Amygdala (tissue), 56 donors: ENCODE measurements at places on chromosomes 7 and 10.

DNA sequence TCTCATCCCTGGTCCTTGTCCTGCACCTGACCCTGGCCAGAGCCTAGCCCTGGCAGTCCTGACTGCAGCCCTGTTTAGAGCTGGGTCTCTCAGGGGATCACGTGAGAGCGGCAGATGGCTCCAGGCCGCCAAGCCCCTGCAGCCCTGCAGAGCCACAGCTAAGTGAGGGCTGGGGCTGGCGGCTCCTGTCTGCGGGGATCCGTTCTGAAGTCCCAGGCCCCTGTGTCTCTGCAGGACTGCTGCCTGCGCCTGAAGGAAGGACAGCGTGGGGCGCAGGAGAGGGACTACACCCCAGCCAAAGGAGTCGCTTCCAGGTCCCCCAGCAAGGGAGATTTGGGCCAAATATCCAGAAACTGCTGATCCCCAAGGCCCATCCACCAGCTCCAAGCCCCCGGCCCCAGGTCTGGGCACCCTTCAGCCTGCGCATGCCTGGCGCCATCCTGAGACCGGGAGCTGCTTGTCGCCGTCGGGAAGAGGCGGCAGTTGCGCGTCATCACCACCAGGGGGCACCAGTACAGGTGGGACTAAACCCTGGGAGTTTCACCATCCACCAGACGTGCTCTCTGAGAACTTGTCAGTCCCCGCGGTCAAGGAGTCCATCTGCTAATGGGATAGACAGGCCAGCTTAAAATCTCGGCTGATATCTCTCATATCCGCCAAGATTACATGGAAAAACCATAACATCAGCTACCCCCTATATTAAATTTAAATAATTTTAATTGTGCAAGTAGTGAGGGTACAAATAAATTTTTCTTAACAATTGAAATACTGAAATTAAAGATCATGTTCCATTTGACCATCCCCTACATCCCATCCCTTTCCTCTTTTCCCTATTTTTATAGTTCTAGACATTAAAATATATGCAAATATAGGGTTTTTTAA is 25.1 kb upstream of the GHRHR start:
- peak; percentile 62 for DNase-seq

- no peak for DNase-seq
Measured at GRCh38 chr7:149790146-149790548, 16.8 kb upstream of the ZNF467 start.

DNA sequence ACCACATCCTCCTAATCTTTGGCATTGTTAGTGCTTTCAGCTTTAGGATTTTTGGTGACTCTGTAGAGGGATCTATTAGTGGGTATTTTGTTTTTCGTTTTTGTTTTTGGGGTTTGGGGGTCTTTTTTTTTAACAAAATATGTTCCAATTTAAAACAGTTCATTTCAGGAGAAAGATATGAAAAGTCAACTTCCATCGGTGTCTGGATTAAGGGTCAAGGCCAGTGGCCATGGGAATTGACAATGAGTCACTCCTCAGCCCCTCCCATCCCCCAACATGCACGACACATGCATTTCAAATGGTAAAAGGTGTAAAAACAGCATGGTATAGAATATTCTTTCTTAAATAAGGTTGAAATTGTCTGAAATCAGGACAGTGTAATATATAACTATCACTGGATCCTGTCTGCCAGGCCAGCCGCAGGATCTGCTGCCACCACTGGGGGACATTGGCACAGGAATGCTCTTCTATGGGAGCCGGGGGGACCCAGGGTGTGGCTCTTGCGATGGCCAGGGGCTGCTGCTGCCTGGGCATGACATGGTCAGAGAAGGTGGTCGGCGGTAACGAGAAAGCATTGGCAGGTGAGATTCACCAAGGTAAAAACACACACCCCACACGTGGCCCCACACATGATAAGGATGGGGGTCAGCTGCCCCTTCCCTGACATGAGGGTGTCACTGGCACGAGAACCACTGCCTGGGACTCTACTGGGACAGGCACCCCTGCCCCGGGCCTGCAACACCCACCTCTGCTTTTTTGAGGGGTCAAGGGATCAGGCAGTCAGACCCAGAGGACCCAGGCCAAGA is 126.2 kb upstream of the KCTD7 start:
- no peak for DNase-seq

- DNase-seq: no peak
Measured at GRCh38 chr7:91267171-91267955, 3.1 kb downstream of the FZD1 start.

GRCh38 chr10:99484626-99485581 is 47.8 kb upstream of the NKX2-3 start:
- DNase-seq: no peak

- no peak for DNase-seq
Measured at GRCh38 chr7:2953099-2953498, 90.6 kb downstream of the CARD11 start.

GRCh38 chr7:45687185-45687560 is 113.0 kb downstream of the ADCY1 start:
- DNase-seq: no peak

DNA sequence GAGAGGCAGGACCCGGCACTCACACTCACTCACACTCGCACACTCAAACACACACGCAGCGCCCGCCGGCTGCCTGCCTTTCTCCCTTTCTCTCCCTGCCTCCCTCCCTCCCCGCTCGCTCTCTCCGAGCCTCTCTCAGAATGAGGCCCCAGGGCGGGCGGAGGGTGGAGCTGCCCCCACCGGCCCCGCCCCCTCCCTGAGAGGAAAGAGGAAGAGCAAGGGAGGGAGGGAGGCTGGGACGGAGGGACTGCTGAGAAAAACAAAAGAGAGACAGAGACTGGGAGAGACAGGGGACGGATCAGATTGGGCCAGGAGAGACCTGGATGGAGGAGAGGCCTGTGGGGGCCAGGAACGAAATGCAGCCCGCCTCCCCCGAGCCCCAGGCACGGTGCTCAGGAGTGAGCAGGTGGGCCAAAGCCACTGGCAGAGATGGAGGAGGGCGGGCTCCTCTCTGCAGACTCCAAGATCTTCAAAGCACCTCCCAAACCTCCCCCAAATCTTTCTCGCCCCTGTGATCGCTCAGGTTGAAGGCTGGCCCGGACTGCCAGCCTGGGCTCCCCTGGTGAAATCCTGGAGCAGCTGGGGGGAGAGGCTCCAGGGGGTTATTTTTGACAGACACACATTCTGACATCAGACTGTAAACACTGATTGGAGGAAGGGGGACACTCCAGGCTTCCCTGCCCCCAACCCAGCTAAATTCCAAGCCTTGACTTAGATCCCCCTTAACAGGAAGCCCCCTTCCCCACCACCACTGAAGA is 5.1 kb downstream of the LDB1 start:
- peak; percentile 77 for DNase-seq

DNA sequence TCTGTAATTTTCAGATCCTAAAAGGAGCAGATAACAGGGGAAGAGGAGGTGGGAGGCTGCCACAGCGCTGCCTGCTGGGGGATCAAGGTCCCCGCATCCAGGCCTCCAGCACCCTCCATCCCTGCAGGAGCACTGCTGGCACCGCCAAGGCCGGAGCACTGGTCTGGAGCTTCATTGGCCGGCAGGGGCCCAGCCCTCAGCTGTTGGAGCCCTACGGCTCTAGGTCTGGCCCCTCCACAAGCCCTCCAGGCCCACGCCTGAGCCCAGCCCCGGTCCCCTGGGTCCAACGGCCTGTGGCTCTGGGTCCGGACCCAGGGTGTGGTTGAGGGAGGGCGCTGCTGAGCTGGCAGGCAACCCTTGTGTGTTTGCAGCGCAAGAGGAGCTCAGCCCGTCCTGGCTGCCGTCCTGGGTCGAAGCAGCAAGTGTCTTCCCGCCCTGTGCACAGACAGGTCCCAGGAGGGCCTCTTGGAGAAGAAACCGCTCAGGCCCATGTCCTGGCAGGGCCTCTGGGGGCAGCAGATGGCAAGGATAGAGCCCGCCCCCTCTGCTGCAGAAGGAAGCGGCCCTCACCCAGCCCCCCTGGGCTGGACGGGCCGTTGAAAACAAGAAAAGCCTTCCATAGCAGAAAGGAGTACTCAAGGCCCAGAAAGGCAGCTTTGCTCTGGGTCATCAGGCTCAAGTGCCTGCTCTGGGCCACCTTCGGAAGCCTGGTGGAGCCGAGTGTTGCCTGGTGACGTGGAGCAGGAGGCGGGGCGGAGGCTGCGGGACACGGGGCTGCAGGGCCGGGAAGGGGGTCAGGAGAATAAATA is 54.3 kb upstream of the TNRC18 start:
- no peak for DNase-seq

- no peak for DNase-seq
Measured at GRCh38 chr7:155252444-155252887, 45.2 kb upstream of the INSIG1 start.

DNA sequence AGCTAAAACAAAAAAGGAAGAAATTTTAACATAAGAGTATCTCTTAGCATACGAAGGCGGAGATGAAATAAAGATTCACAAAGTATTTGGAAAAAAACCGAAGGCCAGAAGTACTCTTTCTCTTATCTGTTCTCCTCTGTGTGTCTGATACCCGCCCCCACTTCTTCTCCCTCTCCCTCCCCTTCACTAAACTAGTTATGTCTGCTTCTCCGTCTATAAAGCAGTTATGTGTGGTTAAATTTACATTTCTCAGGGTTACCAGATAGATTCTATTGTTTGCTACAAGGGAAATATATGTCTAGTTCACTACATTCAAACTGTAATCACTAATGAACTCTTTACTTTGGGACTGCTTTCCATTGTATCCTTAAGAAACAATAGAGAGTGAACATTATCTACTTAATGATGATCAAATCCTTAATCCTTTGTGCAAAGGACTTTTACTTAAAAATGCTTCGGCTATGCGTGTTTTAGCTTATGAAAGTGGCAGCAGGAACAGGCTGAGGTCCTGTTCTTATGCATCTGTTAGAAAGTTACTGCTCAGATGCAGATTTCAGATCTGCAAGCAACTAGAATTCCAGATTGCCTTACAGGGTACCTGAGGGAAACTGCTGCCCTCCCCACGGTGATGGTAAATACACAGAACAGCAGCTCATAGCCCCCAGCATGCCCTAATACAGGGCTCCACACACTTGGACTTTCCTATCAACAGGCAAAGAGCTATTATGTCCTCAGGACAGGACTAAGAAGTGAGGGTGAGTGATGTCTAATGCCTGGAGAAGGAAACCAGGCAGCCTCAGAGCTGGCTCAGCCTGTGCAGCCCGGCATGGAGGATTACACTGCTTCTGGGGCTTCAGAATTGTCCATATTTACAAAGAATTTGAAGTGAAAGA is 273.3 kb downstream of the FZD1 start:
- DNase-seq: no peak

- no peak for DNase-seq
Measured at GRCh38 chr10:62248465-62248864, 20.2 kb downstream of the RTKN2 start.

- DNase-seq: no peak
Measured at GRCh38 chr7:36620166-36620708, 104.1 kb downstream of the AOAH start.

DNA sequence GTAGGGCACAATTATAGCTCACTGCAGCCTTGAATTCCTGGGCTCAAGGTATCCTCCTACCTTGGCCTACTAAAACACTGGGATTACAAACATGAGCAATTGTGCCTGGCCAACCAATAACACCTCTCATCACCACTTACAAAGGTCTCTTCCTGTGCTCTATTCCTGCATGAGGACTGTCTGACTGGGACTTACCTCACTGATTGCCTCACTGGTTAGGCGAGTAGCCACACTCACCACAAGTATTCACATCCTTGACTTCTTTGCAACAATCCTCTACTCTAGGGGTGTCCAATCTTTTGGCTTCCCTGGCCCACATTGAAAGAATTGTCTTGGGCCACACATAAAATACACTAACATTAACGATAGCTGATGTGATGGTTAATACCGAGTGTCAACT is 22.6 kb upstream of the PDIA4 start:
- DNase-seq: no peak

DNA sequence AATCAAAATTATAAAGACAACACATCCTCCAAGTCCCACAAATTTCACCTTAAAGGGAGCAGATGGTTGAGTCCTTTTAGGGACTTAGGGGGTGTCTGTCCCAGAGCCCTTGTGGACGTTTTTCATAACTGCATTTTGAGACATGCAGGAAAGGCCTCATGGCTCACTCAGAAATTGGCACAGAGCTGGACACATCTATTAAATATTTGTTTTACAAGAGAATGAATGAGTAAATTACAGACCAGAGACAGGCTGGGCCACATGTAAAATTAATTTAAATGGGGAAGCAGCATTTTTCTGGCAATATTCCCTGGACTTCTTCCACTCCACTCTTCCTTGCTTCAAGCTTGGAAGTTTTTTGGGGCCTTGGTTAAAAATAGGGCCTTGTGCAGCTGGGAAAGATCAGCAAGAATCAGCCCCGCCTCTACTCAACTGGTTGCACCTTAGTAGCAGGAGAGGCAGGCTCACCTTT is 20.0 kb downstream of the LAMB1 start:
- no peak for DNase-seq

DNA sequence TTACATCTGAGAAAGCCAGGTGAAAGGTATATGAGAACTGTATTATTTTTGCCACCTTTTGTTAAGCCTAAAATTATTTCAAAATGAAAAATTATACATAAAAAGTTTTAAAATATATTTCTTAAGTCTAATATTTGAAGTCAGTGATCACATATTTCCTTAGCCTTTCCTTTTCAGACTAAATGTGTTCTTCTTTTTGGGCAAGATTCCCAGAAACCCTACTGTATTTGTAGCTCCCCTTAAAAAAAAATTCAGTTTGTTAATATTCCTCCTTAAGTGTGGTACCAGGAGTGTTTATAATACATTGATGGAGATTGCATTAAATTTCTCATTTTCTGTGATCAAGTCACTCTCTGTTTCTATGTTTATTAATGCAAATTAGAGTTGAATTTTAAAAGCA is 22.8 kb downstream of the DNAJC1 start:
- no peak for DNase-seq

DNA sequence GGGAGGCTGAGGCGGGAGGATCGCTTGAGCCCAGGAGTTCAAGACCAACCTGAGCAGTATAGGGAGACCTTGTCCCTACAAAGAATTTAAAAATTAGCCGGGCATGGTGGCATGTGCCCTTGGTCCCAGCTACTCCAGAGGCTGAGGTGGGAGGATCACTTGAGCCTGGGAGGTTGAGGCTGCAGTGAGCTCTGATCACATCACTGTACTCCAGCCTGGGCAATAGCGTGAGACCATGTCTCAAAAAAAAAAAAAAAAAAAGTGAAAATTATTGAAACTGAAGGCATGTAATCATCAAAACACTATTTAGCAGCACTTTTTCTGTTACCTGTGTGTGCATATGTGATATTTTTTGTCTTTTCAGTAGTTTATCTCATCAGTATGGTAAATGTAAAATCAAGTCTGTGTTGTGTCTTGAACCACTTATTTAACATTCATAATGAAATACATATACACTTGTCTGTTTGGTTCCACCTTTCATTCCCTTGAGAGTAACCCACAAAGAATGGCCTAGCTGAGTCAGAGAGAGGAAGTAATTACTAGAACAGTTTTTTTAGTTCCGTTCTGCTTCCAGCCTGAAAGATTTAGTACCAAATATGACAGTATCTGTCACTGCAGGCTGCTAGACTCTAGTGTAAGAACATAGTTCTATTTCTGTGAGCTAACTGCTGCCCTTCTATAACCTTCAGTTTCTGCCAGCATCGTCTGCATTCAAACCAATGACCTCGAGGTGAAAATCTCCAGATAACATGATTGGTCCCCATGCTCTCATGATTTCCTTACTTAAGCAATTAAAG is 68.6 kb downstream of the MMRN2 start:
- no peak for DNase-seq
